ENCODE measurements at places on chromosomes 4 and X.

- no peak for DNase-seq
Measured at GRCh38 chr4:93540562-93540961, 288.0 kb upstream of the ATOH1 start.

- no peak for DNase-seq
Measured at GRCh38 chr4:15143551-15143950, 141.3 kb downstream of the CPEB2 start.

DNA sequence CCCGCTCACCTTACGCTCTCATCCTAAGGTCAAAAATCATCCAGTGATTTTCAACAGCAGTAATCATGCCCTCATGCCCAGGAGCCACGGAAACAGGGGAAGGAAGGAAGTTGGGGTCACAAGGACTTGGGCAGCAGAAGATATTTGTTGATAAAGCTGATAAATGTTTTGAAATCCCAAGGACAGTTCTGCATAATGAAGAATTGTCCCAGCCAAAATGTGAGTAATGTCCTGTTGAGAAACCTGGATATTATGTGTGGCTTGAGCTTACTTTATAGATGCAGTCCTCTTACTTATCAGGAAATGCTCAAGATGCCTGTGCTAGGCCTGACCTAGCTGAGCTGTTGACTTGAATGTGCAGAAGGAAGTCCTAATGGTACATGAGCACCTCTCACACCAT is 263.0 kb upstream of the ZFP42 start:
- DNase-seq, result no peak

GRCh38 chrX:3232262-3232923 is 114.1 kb downstream of the MXRA5 start:
- no peak for DNase-seq

- no peak for DNase-seq
Measured at GRCh38 chr4:181688872-181689271, 554.3 kb upstream of the TENM3 start.

DNA sequence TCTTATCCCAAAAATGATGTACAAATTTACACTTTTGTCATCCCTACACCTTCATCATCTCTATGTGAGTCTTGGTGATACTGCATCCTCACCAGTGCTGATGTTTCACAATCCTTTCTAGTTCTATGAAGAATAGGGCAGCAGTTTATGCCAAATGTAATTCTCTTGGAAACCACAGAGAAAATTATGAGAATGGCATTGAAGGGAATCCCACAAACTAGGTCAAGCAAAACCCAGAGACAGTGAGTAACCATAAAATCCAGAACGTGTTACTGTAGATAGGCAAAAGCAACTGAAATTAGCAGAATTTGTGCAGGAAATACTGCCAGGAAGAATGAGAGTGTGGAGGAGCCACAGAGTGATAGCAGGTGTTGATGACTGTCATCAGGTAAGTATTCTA is 24.5 kb downstream of the IL15 start:
- no peak for DNase-seq

DNA sequence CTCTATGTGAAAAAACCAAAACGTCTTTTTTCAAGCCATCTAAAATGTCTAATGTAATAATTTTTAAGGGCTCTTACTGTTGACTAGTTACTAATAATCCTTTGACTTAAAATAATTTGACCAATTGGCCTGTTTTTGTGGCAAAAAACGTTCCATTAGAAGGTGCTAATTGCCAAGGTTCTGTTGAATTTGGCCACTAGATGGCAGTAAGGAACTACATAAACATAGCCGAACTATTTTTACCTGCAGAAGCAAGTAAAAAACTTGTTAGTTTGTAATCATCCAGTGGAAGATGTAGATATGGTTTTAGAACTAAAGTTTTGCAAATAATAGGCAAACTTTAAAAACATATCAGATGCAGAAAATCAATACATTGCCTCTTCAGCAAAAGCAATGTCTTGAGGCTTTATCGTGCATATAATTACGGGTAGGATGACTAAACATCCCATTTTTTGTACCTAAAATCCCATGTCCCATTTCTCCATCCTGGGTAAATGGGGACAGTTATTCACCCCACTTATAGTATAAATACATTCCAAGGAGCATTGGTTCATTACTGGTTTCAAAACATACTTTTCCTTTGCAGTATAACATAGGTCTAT is 57.6 kb downstream of the PROM1 start:
- no peak for DNase-seq

GRCh38 chr4:108596344-108596743 is 24.0 kb upstream of the RPL34 start:
- no peak for DNase-seq

GRCh38 chr4:140851032-140851636 is 94.9 kb upstream of the TBC1D9 start:
- DNase-seq, result no peak

GRCh38 chr4:53234669-53235068 is 131.2 kb downstream of the SCFD2 start:
- no peak for DNase-seq

DNA sequence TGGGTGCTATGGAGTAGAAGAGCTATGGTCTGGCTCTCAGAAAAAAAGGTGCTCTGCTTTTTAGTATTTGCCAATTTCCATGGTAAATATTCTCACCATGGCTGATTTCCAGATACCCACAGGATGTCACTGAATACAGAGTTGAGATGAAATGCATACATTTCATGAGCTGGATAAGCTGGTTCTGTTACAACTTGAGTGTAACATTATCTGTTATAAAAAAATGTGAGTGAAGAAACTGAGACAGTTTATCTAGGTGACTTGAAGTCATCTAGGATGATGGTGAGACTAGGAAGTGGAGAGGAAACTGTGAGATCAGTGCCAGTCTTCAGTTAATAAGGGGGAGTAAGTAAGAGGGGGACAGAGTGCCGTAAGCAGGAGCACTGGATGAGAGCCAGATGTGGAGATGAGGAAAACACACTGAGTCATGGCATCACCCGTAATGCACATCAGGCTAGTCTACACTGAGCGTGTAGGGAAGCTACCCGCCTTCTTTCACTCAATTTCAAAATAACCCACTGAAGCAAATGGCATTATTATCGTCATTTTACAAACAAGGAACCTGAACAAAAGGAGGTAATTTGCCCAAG is 5.0 kb downstream of the HPSE start:
- no peak for DNase-seq

GRCh38 chr4:65968831-65969558 is 298.7 kb upstream of the EPHA5 start:
- no peak for DNase-seq

- DNase-seq, result no peak
Measured at GRCh38 chr4:54897590-54897989, 227.8 kb downstream of the KDR start.

DNA sequence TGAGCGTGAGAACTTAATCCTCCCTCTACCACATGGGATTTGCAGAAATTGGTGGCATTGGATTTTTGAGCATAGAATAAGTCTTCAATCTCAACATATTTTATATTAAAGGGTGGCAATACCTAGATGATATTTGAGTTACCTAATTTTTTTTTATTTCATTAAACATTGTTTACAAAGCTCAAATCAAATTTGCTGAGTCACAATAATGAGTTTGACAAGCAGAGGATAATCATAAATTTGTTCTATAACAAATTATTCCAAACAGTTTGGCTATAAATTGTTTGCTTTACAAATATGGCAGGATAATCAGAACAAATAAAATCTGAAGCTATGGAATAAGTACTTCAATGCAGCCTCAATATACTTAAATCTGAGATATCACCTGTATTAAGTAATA is 22.7 kb downstream of the EMCN start:
- DNase-seq, result no peak

DNA sequence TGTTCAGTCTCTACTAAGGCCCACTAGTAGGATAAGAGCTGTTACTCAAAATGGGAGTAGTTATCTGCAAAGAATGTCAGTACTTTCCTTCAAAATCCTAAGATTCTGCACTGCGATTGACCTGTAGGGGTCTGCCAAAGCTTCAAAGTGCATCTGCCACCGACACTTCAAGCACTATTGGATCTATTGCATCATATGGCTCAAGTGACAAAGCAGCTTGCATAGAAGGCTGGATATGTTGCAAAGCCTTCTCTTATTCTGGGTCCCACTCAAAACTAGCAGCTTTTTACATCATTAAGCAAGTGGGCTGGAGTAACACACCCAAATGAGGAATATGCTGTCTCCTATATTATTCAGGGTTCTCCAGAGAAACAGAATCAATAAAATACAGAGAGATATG is 115.4 kb upstream of the EMCN start:
- no peak for DNase-seq

GRCh38 chr4:17426222-17426621 is 85.7 kb downstream of the QDPR start:
- no peak for DNase-seq

DNA sequence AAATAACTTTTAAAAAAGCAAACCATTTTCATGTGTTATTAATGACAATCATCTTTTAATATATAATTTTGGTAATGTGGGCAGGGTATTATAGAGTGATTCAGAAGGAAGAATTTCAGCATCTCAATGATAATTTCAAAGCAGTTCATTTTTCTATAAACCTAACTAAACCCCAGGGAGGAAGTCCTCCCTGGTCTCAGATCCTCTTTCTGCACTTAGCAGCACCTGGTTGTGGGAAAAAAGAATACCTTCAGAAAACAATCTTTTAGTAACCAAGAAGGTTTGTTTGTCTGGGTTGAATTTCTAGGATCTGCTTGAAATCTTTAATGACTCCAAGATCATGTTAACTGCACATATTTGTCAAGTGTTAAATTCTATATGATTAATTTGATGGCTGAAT is 29.9 kb downstream of the DKK2 start:
- DNase-seq, result no peak

DNA sequence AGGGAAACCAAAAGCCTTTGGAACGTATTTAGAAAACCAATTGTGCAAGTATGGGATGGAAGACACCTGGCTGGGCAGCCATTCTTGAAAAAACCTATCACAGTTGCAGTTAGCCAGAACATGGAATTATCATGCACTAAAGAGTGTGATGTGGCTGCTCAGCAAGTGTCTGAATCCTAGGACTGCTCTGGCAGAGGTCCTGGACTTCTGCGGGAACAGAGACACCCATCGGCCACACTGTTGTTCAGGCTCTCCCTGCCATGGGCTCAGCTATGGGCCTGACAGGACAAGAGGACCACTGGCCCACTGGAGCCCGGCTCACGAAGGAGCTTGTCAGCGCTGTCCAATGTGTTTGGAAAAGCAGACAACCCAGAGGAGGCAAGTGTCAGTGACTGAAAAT is 115.7 kb upstream of the GPC4 start:
- DNase-seq, result no peak

- no peak for DNase-seq
Measured at GRCh38 chr4:1802151-1802715, 9.1 kb downstream of the FGFR3 start.

DNA sequence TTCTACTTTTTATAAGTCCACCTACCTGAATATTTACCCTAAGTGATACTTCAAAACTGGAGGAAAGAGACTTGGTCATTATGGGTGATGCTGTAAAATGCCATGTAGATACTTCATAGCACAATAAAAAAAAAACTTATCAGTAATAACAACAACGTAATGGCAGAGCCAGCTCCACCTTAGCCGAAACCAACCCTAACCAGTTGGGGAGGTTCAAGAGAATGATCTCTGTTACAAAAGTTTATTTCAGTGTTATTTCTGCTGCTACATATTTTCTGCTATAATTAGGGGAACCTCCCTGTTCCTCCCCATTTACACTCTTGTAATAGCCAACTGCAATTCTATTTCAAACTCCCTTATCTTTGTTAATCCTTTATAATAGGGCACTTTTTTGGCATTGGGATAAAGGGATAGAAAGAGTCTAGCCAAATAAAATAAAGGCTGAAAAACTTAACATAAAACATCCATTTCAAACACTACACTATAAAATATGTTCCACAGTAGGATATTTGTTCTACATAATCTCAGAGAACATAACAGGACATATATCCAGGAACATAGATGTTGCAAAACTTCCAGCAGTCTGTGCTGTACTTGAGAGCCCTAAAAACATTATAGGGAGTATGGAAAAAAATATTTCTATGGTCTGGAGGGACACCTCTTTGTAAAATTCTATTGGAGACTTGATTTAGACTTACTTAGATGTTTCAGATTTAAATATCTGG is 138.7 kb upstream of the POF1B start:
- DNase-seq, result no peak

GRCh38 chr4:98377559-98377958 is 116.4 kb downstream of the RAP1GDS1 start:
- no peak for DNase-seq

DNA sequence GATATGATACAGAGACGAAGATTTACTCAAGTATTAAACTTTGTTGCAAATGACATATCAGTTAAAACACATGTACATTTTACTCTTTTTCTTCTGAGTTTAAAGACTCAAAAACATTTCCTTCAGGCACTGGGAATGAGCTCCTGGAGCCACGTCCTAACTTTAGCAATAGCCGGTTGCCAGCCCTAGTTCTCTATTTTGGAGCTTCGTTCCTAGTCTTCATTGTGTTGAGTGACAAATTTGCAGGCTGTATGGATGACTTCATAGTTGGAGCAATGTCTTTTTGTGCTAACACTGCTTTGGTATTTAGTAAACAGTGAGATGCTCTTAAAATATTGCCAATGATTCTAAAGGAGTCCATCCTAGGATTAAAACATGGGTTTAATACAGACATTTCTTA is 190.9 kb downstream of the FAT4 start:
- DNase-seq, result no peak

DNA sequence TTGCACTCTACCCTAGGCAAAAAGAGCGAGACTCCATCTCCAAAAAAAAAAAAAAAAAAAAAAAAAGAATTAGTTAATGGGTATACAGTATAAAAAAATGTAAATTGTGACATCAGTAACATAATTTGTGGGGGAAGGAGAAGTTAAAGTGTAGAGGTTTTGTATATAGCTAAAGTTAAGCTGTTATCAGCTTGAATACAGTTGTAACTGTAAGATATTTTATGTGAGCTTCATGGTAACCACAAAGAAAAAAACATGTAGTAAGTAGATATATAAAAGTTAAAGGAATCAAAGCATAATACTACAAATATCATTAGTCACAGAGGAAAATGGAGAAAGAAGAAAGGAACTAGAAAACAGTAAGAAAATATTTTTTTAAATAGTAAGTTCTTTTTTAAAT is 53.2 kb upstream of the EPGN start:
- DNase-seq, result no peak

GRCh38 chr4:12244973-12245372 is 816.3 kb upstream of the HS3ST1 start:
- DNase-seq, result no peak

GRCh38 chrX:66731398-66731797 is 92.5 kb upstream of the EDA2R start:
- DNase-seq, result no peak

DNA sequence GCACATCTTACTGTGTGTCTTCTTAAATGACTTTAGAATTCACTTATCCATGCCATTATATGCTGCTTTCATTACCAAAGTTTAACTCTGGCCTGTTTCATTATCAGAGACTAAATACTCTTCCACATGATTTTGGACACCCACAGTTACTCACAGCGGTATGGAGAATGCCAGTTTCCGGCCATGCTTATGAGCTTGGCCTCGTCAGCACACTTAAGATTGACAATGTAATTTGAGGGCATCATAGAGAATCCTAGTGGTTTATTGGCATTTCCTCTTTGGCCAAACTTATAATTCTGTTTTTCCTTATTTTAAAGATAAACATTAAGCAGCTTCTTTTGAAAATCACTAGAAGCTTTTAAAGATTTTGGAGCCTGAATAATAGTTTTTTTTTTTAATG is 104.5 kb downstream of the IRF2 start:
- DNase-seq, result no peak
